AML-193 (cell line): ENCODE measurements at places on chromosomes 3 and 15.
A peak's percentile ranks its signal among the peaks of the same experiment; 100 is the strongest.

- peak; percentile 70 for DNase-seq
Measured at GRCh38 chr3:134250717-134251220, at the start of gene RYK. Gene RYK (minus strand): TSS chr3:134250859. CDS start chr3:134250654, 205 bp downstream.

GRCh38 chr3:188122571-188123169, 31.3 kb upstream of the LPP start:
- DNase-seq = no peak

DNA sequence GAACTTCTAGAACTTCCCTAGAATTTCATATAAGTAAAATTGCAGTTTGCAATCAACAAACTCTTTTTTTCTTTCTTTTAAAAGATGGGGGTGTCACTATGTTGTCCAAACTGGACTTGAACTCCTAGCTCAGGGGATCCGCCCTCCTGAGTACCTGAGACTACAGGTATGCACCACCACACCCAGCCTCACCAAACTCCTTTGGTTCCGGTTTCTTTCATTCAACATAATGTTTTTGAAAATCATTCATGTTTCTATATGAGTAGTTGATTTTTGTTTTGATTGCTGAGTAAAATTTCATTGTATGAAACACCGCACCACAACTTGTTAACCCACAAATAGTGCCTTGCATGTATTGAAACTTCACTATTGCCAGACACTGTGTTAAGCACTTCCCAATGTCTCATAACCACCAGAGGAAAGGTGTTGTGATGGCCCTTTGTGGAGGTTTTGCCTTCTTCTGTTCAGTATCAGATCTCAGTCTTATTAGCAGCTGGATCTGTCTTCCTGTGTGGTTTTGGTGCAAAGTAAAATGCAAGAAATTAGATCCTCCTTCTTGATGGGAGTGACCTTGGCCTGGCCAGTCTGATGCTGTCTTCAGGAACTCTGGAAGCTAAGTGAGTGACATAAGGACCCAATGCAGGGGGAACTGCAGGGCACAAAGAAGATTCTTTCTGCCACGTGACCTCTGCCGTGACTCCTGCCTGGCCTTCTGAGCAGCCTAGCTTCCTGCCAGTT, 78.8 kb upstream of the UBE2E1 start:
- no peak for DNase-seq

- no peak for DNase-seq
Measured at GRCh38 chr3:675846-676245, 417.0 kb upstream of the CNTN6 start.

DNA sequence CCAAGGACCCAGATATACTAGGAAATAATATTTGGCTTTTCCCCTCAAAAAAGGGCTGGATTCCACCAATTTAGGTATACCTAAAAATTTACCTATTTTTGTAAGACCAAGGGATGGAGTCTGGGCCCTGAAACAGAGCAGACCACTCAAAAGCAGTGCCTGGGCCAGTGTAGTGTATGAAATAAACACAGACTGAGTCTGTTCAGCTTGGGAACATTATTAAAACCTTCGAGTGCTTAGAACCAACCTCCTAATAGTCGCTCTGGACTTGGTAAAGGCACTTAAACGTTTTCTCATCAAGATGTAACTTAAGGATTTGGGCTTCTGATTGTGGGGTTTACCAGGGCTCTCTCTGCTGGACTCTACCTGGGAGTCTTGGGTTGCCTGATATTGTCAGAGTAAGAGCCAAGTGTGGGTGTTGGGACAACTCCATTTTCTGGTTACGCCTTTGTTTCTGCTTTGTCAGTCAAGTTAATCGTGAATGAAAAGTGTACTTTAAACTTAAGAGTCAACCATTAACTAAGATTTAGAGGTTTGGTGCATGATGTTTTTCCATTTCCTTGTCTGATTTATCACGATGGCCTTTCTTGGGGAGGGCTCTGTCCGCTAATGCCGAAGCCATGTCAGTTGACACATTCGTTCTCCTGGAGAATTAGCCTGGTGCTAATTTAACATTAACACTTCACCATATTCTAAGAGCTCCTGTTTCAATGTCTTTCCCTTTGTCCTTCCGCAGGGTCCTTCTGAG, 221.0 kb upstream of the TPM1 start:
- no peak for DNase-seq
